Brain microvascular endothelial cell (primary cell): ENCODE measurements at places on chromosomes 12 and 14.

- no peak for DNase-seq
Observed at GRCh38 chr12:44154128-44154527, 318.2 kb downstream of the TMEM117 start.

GRCh38 chr12:47816403-47817271, 3.1 kb downstream of the HDAC7 start:
- no peak for DNase-seq

GRCh38 chr12:85440271-85440670, 160.3 kb downstream of the ALX1 start:
- no peak for DNase-seq

GRCh38 chr12:90216815-90217214, 508.2 kb upstream of the ATP2B1 start:
- peak; percentile 47 for DNase-seq

DNA sequence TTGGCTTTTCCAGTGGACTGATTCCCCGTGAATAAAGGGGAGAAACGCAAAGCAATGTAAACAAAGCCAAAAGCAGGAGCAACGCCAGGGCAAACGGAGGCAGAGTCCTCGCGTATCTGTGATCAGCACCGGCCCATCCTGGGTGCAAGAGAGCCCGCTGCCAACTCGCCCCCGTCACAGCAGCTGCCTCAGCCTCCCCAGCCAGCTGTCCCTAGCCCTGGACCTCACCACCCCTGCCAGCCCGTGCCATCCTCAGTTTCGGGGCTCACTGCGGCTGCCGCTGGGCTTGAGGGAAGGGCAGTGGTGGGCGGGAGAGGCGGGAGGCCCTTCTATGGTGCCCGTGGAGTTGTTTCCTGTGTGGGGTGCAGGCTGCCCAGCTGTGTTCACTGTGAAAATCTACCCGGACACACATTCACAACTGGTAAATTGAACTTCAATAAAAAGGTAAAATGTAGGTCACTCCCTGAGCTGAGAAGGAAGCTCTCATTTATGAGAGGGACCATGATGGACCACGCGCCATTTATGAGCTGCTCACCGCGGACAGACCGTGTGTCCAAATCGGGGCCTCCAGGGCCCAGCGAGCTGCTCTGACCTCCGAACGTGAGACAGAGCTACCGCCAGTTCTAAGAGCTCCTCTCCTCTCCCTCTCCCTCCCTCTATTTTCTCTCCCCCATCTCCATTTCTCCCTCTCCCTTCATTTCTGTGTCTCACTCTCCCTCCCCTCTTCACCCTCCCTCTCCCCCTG, 330.5 kb upstream of the SFSWAP start:
- DNase-seq = no peak

DNA sequence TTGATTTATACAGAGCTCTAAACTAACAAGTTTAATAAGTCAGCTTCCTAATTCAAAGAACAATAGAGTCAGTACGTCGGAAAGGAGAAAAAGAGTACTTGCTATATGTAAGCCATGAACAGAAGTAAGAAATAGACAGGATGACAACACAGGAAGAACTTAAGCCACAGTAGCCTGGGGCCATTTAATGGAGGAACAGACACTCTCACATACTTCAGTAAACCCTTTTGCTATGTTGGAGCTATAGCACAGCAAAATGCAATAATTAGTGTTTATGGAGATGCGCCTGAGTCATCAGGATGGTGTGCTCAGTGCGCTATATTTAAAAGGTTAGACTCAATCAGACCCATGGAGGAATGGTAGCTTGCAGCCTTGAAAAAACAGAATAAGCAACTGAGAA, 61.0 kb downstream of the SRGAP1 start:
- DNase-seq = no peak

- no peak for DNase-seq
Observed at GRCh38 chr14:24095271-24096068, 1.4 kb downstream of the PCK2 start.

DNA sequence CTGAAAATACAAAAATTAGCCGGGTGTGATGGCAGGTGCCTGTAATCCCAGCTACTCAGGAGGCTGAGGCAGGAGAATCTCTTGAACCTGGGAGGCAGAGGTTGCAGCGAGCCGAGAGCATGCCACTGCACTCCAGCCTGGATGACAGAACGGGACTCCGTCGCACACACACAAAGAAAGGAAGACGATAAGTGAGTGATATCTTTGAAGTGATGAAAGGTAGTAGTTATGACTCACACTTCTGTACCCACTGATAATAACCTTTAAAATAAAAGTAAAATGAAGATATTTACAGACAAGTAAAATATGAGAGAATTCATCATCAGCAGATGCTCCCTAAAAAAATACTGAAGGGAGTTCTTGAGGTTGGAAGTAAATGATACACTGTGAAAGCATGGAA, 171.3 kb upstream of the CRY1 start:
- no peak for DNase-seq

DNA sequence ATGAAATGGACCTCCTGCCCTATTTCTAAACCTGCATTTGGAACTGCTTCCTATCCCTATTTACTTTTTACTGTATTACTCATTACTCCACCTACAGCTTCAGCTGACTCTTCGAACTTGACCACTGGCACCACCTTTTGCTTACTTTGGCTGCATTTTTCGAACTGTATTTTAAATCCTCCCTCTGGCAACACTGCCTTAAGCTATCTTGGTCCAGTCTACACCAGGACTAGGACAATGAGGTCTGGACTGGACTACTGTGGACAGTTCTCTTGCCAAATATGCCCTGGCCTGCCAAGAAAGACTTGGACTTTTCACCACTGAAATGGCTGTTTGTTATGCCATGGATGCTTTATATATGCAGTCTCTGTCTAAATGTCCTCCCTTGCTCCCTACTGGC, 328.1 kb downstream of the BTG1 start:
- no peak for DNase-seq

DNA sequence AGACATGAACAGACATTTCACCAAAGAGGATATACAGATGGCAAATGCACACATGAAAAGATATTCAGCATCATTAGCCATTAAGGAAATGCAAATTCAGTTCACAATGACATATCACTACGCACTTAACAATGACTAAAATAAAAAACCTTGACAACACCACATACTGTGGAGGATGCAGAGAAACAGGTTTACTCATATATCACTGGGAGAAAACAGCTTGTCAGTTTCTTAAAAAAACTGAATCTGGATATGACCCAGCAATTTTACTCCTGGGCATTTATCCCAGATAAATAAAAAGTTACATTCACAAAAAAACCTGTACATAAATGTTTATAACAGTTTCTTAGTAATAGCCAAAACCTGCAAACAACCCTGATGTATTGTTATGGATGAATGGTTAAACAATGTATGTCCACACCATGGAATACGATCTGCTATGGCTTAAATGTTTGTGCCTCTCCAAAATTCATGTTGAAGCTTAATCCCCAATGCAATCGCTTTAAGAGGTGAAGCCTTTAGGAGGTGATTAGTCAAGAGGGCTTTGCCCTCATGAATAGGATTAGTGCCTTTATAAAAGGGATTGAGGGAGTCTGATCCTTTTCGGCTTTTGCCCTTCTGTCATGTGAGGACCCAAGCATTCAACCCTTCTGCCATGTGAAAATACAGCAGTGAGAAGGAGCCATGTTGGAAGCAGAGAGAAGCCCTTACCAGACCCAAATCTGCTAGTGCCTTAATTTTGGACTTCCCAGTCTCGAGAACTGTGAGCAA, 36.0 kb upstream of the PPP4R3A start:
- no peak for DNase-seq

DNA sequence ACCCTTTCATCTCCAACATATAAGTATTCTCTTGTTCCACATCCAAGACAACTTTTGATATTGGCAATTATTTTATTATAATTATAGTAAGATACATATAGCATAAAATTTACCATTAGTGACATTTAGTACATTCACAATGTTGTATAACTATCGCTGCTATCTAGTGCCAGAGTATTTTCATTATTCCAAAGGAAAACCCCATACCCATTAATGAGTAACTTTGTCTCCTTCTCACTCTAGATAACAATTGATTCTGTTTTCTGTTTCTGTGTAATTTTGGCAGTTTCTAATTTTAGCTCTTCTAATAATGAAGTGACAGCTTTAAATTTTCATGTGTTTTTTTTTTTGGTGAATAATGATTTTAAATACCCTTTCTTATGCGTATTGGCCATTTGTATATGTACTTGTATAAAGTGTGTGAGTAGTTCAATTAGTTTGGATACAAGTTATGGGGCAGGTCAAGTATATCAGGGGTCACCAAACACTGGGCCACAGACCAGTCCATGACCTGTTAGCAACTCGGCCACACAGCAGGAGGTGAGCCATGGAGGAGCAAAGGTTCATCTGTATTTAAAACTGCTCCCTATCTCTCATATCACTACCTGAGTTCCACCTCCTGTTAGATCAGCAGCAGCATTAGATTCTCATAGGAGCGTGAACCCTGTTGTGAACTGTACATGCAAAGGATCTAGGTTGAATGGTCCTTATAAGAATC, 97.2 kb upstream of the SYT1 start:
- DNase-seq = no peak

DNA sequence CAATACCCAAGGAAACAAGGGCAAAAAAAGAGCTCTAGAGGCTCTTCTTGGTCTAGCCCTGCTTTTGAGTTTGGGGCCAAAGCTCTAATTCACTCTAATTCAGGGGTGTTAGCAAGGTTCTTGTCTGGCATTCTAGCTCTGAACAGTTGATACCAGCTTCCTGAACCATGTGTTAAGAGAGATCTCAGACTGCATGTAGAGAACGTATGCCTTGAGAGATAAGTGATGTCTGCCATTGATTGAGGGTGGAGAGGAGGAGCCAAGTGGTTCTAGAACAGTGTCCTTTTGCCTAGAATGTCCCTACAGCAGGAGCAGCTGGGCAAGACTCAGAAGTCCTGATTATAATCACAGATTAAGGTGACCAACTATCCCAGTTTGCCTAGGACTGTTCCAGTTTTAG, 18.2 kb upstream of the POC1B start:
- DNase-seq = no peak

GRCh38 chr14:62097824-62098223, 335.6 kb downstream of the SNAPC1 start:
- no peak for DNase-seq

GRCh38 chr12:64780531-64781279, 21.5 kb upstream of the GNS start:
- no peak for DNase-seq

GRCh38 chr14:87323191-87323590, 669.8 kb downstream of the GALC start:
- no peak for DNase-seq

- no peak for DNase-seq
Observed at GRCh38 chr12:53101931-53102781, 1.1 kb upstream of the SOAT2 start.

GRCh38 chr14:72948481-72949138, 22.3 kb downstream of the DCAF4 start:
- DNase-seq = peak; percentile 76

GRCh38 chr14:47044841-47045240, 393.3 kb upstream of the RPL10L start:
- peak; percentile 11 for DNase-seq

- DNase-seq = no peak
Observed at GRCh38 chr12:13099066-13099843, 4.2 kb downstream of the GSG1 start.

DNA sequence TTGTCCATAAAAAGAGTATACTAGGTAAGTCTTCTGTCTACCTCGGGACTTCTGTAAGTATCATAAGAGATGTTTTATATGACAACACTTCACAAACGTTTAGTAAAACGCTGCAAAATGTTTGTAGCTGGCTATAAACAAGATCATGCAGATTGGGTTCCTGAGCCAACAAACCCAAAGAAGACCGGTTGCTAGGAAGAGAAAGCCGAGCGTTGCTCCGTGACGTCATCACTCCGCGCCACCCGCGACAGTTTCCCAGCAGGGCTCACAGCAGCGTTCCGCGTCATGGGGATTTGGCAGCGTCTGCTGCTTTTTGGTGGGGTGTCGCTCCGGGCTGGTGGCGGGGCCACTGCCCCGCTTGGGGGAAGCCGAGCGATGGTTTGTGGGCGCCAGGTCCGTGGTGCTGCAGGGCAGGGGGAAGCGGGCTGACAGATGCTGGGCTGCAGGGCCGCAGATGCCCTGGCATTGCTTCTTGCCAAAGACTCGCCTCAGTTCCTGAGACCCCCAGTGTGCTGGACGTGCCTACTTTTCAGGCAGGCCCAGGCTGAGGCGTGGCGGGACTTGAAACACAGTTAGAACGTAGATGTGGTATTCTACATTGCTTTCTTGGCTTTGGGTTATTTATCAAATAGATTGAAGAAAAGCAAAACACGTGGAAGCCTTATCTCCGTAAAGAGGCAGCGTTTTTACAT, at the start of gene NUBPL:
Gene NUBPL, plus strand, starts transcription at position 250 of the 692 bp plus-strand sequence. Its CDS starts 36 bp downstream, at position 286.
- DNase-seq = peak; percentile 96

GRCh38 chr12:98067795-98068194, 447.6 kb upstream of the TMPO start:
- DNase-seq = no peak

DNA sequence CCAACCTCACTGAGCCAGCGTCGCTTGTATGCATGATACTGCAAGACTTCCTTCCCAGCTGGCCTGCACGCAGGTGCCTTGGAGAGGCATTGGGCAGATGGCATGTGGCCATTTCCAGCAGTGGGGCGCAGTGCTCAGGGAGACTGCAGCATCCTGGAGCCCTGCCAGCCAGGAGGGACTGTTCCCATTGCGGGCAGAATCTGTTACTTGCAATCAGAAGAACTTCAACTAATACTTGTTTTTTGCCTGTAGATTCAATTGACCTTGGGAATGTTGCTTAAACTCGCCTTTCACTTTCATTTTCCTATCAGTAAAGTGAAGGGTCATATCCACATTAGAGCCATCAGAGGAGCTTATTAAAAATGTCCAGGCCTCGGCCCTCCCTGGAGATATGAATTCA, 29.8 kb downstream of the ANKRD9 start:
- no peak for DNase-seq

DNA sequence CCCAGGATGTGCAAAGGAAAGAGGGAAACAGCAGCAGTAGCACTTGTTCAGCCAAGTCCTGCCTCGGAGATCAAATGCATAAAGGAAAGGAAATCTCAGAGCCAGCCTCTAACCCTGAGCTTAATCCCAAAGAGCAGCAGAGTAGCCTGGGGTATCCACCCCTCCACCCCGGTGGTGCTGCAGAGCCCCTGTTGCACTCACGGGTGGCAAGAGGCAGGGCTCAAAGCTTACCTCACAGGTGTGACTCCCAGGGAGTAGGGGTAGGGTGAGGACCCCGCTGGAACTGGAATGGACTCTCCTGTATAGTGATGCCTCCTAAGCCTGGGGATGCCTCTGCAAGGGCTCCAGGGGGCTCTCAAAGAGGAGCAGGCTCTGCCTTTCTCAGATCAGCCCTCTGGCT, 211.1 kb downstream of the CACNA1C start:
- no peak for DNase-seq

- DNase-seq = no peak
Observed at GRCh38 chr12:49885118-49885517, 18.6 kb downstream of the FAIM2 start.

DNA sequence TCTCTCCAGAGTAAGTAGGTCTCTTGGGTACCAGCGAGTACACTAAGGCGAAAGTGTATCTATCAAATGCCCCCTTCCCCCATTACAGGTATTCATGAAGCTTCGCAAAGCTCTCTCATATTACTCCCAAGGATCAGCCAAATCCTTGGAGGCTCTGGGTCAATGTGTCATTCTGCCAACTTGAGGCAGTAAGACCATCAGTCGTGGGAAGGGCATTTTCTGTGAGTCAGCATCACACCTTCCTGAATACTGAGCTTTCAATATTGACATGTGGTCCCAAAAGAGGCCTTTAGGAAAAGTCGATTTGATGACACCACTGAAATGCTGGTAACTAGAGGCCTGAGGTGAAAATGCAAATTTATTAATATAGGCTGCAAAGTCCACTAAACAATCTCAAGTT, 323.9 kb downstream of the LRIG3 start:
- no peak for DNase-seq

GRCh38 chr14:104090071-104090748, 4.7 kb downstream of the ASPG start:
- no peak for DNase-seq

GRCh38 chr12:32600681-32601080, 78.4 kb upstream of the DNM1L start:
- no peak for DNase-seq
